HFFc6 (cell line): ENCODE measurements at places on chromosomes 11 and 22. TPM values are rescaled to one million over a fixed set of nuclear protein-coding genes. Genes with fewer than 3 reads are reported as not detected.

DNA sequence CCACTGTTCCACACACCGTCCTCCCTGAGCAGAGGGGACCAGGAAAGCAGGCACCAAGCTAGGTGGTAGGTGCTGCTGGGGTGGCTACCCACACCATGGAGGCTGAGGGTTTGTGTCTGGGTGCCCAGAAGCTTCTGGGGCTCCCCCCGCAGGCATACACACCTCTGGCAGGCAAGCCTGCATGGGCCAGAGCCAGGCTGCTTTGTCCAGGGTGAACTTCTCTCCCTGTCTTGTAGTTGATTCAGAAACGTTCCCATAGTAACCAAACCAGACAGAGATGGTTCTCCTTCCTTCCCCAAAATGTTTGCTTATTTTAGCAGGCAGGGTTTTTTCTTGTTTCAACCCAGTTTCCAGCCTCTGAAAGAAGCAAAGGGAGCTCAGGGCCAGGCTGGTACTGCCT is 40.9 kb upstream of the SUSD2 start:
- H3K36me3 ChIP-seq: no peaks in the 10 kb centered on the region
- H3K27me3 ChIP-seq: peaks cover 2% of the 10 kb centered on the region; the same call in 1 of the 2 replicates
- H3K27ac ChIP-seq: no peak overlapping the region
- H3K4me1 ChIP-seq: peaks cover 46% of the 10 kb centered on the region

GRCh38 chr22:28480000-28480715 is 199.5 kb downstream of the TTC28 start:
- H3K27me3 ChIP-seq: no peaks in the 10 kb centered on the region; the same call in none of the 2 replicates
- H3K4me1 ChIP-seq: peaks cover 6% of the 10 kb centered on the region; the same call in 1 of the 2 replicates
- DNase-seq: no peak
- H3K27ac ChIP-seq: no peak overlapping the region

GRCh38 chr22:22022947-22023534 is 40.5 kb upstream of the TOP3B start:
- peaks cover 24% of the 10 kb centered on the region for H3K27me3 ChIP-seq
- peaks cover 7% of the 10 kb centered on the region; the same call in 1 of the 2 replicates for H3K4me1 ChIP-seq
- DNase-seq: no peak
- H3K36me3 ChIP-seq: no peaks in the 10 kb centered on the region
- H3K4me3 ChIP-seq: no peak overlapping the region

- H3K36me3 ChIP-seq: no peaks in the 10 kb centered on the region
- peak overlapping the region; percentile 57; the same call in 1 of the 2 replicates for H3K27ac ChIP-seq
- peaks cover 58% of the 10 kb centered on the region for H3K4me1 ChIP-seq
- no peak overlapping the region for H3K4me3 ChIP-seq
These were observed 39.7 kb upstream of the SUSD2 start for GRCh38 chr22:24141586-24141985.

DNA sequence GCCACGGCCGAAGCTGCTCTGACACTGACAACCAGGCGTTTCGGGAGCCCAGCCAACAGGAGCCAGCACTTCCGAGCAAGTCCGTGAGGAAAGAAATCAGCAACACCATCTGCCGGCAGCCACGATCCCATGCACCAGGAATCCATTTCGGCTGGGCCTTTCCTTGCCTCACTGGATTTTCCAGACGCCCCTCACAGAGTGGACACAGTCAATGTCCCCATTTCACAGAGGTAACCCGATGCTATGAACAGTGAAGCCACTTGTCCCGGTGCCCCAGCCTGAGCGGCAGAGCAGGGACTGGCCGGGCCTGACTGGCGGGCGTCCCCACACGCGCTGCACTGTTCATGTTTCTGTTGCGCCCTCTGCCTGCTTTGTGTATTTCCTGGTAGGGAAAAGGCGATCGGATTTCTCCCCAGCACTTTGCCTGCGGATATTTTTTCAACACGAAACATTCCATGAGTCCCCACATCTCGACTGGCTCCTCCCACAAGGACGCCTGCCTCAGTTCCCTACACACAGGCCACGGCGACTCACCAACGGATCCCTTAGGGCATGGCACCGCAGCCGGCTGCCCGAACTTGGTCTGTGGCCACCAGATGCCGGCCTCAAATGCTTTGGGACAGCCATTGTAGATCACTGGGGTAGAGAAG is 55.3 kb downstream of the TRMU start:
- H3K27me3 ChIP-seq: peaks cover 13% of the 10 kb centered on the region
- no peak overlapping the region for H3K27ac ChIP-seq
- H3K4me1 ChIP-seq: no peaks in the 10 kb centered on the region
- DNase-seq: no peak
- no peaks in the 10 kb centered on the region for H3K36me3 ChIP-seq

DNA sequence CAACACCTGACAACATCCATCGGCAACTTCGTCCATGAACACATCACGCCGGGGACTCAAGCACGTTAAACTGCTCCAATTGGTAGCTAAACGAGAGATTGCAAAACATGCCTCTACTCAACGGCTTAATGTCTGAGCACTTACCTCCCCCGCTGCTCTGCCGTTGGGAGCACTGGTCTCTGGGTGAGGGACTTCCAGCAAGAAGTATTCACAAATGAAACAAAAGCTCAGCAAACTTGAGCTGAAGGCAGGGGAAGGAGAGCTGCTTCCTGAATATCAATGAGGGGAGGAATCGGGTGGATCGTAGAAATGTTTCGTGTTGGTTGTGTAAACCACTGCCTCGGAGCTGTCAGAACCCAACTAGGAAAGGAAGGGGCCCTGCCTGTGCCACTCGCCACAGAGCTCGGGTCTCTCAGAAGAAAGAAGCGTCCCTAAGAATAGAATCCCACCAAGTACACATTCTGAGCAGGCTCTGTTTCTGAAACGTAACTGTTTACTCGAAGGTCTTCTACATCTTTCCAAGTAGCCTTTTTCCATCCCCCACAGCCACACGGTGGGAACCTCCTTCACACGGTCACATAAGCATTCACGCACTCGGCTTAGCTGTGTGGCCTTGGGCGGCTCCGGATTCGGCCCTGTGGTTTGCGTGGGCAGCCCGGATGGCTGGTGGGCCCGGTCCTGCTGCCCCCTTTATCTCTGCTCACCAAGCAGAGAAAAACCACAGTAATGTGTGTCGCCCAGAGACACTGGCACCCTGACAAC is at the start of gene MLC1:
Gene MLC1 (minus strand): TSS at position 216 of the 762 bp plus-strand sequence. CDS start 524 bp downstream, outside the sequence.
- no peaks in the 10 kb centered on the region for H3K4me1 ChIP-seq
- no peak within 1 kb of the TSS for H3K4me3 ChIP-seq
- no peak for DNase-seq
- peaks cover 9% of the 10 kb centered on the region; the same call in 1 of the 2 replicates for H3K36me3 ChIP-seq
- H3K27me3 ChIP-seq: peaks cover 37% of the 10 kb centered on the region
- no peak within 1 kb of the TSS for H3K27ac ChIP-seq

DNA sequence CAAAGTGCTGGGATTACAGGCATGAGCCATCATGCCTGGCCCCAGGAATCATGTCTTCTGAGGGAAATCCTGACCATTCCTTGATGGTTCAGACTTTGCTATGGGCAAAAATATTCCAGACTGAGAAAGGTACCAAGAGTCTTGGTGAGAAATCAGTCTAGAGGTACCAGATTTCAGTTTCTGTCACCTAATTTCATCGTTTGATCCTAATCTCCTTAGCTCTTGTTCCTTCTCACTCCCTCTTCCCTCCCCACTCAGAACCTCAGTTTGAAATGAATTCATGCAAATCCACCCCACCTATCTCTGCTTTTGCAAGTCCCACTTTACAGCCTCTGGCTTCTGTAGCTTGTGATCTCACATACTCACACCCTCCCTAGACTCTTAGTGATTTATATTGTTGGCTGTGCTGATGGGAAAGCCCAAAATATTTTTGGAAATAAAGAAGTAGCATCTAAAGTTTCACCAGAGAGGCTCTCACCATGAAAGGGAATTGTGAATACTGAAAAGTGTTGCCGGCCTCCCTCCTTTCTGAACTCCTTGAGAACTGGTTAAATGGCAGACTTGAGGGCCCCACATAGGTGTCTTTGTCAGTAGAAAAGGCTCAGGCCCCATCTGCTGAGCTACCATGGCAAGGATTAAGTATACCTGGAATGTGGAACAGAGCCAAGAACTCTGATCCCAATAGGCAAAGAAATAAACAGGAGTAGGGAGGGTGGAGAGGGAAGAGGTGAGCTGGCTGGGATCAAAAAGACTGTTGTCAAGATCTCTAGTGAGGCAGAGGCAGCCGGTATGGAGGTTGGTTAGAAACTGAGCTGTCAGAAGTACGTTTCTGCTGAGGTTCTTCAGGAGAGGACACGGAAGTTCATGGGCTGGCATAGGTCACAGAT is 190.5 kb upstream of the MTMR2 start:
- peaks cover 37% of the 10 kb centered on the region for H3K36me3 ChIP-seq
- H3K4me1 ChIP-seq: peaks cover 69% of the 10 kb centered on the region
- H3K4me3 ChIP-seq: peak overlapping the region; percentile 48
- peak overlapping the region; percentile 78 for H3K27ac ChIP-seq
- no peak for DNase-seq
- H3K27me3 ChIP-seq: no peaks in the 10 kb centered on the region

The NCAM1 gene
- not detected in 3 replicates for total RNA-seq

The OR52I2 gene
- not detected in 3 replicates for total RNA-seq

The NLRX1 gene
- total RNA-seq: 12.5 to 14.7 TPM (median 12.8 TPM) in 3 replicates

DNA sequence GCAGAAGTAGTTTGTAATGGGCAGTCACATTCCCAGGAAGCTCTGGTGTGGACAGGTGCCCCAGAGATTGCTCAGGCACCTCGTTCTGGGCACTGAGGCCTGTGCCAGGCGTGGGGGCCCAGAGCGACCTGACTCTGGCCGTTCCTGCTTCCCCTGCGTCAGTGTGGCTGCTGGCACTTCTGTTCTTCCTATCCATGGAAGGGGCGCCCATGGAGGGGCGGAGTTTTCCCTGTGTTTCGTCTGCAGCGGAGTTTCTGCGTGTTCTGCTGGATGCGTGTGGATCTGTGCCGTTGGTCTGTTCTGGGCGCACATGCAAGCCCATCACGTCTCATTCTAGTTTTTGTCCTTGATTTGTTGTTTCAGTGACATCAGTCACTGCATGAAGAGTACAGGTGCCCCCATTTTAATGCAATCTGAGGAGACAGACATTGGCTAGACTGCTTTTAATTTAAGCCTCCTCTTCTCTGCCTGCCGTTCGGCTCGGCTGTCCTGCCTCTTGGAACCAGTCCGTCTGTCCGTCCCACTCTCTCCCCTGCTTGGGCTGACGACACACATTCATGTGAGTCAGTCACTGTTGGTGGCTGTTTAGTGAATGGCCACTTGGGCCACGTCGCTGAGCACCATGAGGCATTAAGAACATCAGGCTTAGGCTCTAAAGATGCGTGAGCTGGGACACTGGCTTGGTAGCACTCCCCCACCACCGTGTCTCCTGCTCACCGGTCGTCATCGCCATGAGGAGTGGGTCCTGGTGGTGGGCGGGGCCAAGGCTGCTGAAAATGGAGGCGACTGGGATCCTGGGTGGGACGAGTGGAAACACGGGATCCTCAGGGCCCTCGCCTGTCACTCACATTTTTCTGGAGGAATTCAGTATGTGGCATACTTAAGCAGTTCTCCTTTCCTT is 255.8 kb downstream of the TBC1D22A start:
- DNase-seq: no peak
- peaks cover 8% of the 10 kb centered on the region for H3K4me1 ChIP-seq
- H3K4me3 ChIP-seq: no peak overlapping the region
- no peaks in the 10 kb centered on the region; the same call in 1 of the 2 replicates for H3K36me3 ChIP-seq

DNA sequence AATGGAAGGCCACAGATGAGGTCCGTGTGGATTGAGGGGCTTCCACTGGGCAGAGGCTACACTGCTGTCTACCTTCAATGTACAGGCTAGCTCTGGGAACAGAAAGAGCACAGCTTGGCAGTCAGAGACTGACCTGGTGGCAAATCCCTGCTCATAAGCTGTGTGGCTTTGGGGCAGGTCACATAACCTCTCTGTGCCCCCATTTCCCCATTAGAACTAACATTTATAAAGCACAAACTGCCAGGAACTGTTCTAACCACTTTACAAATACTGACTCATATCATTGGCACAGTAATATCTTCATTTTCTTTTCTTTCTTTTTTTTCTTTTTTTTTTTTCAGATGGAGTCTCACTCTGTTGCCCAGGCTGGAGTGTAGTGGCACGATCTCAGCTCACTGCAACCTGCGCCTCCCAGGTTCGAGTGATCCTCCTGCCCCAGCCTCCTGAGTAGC is 3.1 kb downstream of the FOSL1 start:
- DNase-seq: no peak
- H3K27me3 ChIP-seq: peaks cover 72% of the 10 kb centered on the region
- H3K27ac ChIP-seq: peak overlapping the region; percentile 99
- peaks cover 70% of the 10 kb centered on the region for H3K4me1 ChIP-seq
- H3K4me3 ChIP-seq: peak overlapping the region; percentile 97
- H3K36me3 ChIP-seq: peaks cover 59% of the 10 kb centered on the region

DNA sequence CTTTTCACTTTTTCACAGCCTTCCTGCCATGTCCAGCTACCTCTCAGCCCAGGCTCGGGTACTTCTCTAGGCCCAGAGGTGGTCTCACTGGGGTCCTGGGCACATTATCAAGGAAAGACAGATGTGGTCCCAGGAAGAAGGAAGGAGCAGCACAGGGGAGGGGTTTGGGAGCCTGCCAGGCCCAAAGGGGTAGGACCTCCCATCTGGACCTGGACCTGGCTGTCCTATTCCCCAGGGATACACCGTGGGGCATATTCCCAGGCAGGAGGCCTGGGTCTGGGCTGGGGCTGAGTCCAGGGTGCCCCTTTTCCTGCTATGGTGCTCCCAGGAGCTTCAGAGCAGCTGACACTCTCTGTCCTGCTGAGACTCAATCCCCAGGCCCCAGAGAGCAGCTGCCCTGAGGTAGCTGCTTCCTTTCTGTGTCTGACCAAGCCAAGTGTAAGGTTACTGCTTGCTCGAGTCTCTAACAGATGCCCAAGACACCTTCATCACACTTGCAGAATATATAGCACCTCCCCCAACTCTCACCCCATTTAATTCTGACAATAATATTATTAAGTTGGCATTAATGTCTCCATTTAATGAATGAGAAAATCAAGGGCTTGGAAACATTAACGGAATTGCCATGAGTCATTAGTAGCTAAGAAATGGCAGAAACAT is 232.0 kb downstream of the BUD13 start:
- H3K36me3 ChIP-seq: no peaks in the 10 kb centered on the region
- no peak for DNase-seq
- no peak overlapping the region for H3K27ac ChIP-seq
- H3K4me3 ChIP-seq: no peak overlapping the region
- H3K27me3 ChIP-seq: peaks cover 5% of the 10 kb centered on the region; the same call in 1 of the 2 replicates

GRCh38 chr11:68500206-68500605 is 39.7 kb downstream of the PPP6R3 start:
- no peak overlapping the region for H3K27ac ChIP-seq
- no peak for DNase-seq
- H3K4me1 ChIP-seq: peaks cover 53% of the 10 kb centered on the region

The OR8G1 gene
- not detected in 3 replicates for total RNA-seq

GRCh38 chr11:93370260-93370659 is 39.7 kb downstream of the DEUP1 start:
- no peaks in the 10 kb centered on the region for H3K36me3 ChIP-seq
- DNase-seq: peak; percentile 62
- no peak overlapping the region for H3K27ac ChIP-seq
- no peak overlapping the region for H3K4me3 ChIP-seq

GRCh38 chr22:47129902-47130635 is 367.6 kb downstream of the TBC1D22A start:
- H3K27me3 ChIP-seq: peaks cover 3% of the 10 kb centered on the region
- peaks cover 4% of the 10 kb centered on the region; the same call in 1 of the 2 replicates for H3K4me1 ChIP-seq
- no peak overlapping the region for H3K4me3 ChIP-seq
- no peaks in the 10 kb centered on the region for H3K36me3 ChIP-seq
- H3K27ac ChIP-seq: no peak overlapping the region

GRCh38 chr11:6397156-6397555 is 6.9 kb downstream of the SMPD1 start:
- H3K4me3 ChIP-seq: no peak overlapping the region; the same call in 1 of the 2 replicates
- peak overlapping the region; percentile 72 for H3K27ac ChIP-seq
- no peaks in the 10 kb centered on the region for H3K27me3 ChIP-seq
- peaks cover 34% of the 10 kb centered on the region for H3K4me1 ChIP-seq
- H3K36me3 ChIP-seq: peaks cover 13% of the 10 kb centered on the region

GRCh38 chr11:115129473-115130289 is 374.5 kb downstream of the CADM1 start:
- DNase-seq: no peak
- no peak overlapping the region for H3K4me3 ChIP-seq
- peaks cover 1% of the 10 kb centered on the region; the same call in 1 of the 2 replicates for H3K27me3 ChIP-seq
- H3K4me1 ChIP-seq: no peaks in the 10 kb centered on the region

The CNTN5 gene
- not detected in 3 replicates for total RNA-seq
